Cortex of kidney (tissue), 1 donor: ENCODE measurements at places on chromosomes 3 and 15.

DNA sequence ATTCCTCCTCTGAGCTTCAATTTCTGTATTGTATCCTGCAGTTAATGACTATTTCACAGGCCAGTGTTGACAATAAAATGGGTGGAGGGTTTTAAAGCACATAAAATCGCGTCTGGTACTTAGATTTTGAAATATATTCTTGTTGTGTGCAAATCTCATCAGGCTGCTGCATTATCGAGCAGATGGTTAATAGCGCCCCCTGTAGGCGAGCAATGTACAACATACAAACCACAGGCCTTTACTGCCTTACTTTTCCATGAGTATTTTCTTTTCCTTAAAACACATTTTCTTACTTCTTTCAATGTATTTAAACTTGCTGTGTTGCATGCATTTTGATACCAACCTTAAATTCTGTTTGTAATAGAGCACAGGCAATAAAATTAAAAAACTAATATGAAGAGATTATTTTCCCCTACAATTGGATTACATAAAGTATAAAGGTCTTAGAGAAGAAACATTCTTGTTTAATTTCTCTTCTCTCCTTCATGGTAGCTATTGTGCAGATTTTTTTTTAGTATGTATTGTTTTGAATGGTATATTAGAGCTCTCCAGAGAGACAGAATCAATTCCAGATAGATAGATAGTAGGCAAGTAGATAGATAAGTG is 608.4 kb downstream of the CADM2 start:
- DNase-seq, result no peak

DNA sequence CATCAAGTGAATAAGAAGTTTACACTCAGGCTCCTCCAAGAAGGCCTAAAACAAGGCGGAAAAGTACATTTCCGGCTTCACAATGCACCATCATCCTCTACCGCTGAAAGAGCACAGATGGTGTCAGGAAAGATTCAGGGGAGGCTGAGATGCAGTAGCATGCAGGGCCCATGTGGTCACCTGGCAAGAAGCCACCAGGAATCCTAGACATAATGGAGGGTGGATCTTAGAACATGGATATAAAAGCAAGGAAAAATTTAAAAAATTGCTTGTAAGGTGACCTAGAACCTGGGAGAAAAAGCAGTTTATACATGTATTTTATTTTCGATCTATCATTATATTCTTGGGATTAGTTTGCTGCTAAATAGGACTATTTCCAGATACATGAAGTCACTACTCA is 21.9 kb upstream of the OTOL1 start:
- DNase-seq, result no peak

GRCh38 chr3:191135175-191135574 is 63.9 kb upstream of the OSTN start:
- DNase-seq, result no peak

- no peak for DNase-seq
Observed at GRCh38 chr3:116483135-116483534, 37.8 kb upstream of the LSAMP start.

- no peak for DNase-seq
Observed at GRCh38 chr3:15754047-15754446, 43.7 kb downstream of the ANKRD28 start.

DNA sequence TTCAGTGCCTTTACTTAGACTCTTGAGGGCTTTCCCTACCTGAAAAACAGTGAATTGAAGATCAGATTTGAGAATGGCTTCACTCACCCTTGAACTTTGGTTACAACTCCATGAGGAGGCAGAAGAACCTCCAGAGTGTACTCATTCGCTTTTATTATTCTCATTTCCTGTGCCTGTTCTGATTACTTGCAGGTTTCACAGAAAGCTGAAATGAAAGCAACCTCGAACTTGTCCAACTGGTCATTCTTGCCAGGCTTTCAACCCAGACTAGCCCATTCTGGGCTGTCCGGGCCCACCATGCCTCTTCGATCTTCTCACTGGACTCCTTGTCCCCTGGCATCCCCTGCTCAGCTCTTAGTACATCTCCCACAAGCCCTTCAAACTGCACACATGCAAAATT is 20.2 kb upstream of the THUMPD3 start:
- no peak for DNase-seq

DNA sequence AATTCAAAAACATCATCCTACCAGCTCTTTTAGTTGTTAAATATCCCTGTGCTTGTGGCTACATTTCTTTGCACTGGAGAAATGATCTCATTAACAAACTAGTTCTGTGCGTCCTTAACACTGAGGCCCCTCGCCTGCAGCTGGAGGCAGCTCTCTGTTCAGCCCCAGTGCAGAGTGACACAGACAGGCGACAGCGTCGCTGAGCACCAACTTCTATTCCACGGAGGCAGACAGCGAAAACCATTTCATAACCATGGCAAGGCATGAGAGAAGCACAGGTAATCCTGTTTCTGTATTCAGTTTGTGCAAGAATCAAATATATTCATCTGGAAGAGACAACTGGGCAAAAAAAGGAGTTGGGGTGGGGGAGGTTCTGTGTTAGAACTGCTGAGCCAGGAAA is 530.7 kb downstream of the ZIC1 start:
- DNase-seq, result no peak

DNA sequence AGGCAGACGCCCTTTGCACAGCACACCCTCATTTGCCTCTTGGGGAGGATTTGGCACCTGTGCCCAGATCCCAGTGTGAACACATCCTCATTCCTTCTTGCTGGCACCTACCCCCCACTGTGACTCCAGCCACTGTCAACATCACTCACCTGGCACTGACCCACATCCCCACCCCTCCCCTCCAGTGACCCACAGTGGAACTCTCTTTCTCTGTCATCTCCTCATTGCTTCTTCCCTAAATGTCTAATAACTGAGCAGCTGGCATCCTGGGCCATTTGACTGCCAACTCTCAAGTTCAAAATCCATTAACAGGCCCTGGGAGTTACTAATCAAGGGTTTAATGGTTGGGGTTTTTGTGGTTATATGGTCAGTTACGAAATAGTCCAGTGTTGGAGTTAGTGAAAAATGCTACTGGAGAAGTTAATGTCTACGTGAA is 14.4 kb downstream of the SNAPC5 start:
- no peak for DNase-seq

- DNase-seq, result no peak
Observed at GRCh38 chr3:3013317-3014052, 96.7 kb downstream of the IL5RA start.

DNA sequence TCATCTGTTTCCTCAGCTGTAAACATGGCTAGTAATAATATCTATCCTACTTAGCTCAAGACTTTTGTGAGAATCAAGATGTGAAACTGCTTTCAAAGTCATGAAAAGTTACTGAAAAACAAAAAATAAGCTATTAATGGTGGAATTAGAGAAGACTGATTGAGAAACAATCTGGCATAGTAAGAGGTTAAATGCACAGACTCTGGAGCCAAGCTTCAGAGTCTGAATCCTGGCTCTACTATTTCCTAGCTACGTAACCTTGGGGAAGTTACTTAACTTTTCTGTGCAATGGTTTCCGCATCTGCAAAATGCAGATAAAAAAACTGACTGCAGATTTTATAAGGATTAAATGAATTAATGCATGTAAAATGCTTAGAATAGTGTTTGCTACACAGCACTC is 28.8 kb downstream of the LRRFIP2 start:
- no peak for DNase-seq

DNA sequence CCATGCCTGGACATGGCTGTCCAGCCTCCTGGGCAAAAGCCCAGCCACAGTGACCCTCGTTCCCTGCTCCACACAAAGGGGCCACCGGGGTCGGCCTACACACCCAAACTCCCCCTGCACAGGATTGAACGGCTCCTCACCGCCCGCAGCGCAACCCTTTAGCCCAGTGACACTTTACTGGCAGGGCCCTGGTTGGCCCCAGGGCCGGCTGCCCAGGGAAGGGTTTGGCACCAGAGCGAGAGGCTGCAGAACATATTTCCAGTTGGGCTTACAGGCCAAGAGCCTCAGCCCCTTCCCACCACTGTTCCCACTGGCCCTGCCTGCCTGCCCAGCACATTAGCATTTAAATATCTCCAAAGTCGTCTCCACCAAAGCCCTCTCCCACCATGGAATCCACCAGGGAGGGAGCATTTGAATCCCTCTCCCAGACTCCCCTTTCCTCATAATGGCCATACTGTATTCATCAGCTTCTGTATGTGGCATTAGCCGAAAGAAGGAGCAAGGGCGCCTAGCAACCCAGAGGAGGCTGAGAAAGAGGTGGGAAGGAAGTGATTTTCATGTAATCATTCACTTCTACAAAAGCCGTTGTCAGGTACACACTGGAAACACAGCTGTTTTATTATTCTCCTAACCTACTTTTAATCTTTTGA is 85.4 kb downstream of the SLC6A11 start:
- DNase-seq, result no peak

- no peak for DNase-seq
Observed at GRCh38 chr3:39917065-39917773, 107.8 kb downstream of the MYRIP start.

DNA sequence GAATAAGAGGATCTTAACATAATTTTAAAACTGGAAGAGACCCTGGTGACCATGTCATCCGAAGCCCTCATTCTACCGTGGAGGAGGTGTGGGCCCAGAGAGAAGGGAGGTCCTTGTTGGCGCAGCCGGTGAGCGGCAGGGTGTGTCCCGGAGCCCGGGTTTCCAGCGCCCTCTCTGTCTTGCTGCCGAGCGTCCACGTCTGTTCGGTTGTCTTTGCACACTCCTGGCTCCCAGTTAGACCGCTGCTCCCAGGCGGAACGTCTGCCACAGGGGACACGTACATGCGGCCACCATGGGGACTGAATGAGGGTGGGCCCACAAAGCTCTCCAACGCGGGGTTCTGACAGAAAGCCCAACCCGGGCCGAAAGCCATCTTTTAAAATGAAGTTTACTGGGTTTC is 6.6 kb upstream of the MUC4 start:
- no peak for DNase-seq

GRCh38 chr3:183082355-183082915 is 16.9 kb downstream of the MCCC1 start:
- no peak for DNase-seq

GRCh38 chr3:32759342-32759741 is 58.5 kb upstream of the TRIM71 start:
- no peak for DNase-seq

DNA sequence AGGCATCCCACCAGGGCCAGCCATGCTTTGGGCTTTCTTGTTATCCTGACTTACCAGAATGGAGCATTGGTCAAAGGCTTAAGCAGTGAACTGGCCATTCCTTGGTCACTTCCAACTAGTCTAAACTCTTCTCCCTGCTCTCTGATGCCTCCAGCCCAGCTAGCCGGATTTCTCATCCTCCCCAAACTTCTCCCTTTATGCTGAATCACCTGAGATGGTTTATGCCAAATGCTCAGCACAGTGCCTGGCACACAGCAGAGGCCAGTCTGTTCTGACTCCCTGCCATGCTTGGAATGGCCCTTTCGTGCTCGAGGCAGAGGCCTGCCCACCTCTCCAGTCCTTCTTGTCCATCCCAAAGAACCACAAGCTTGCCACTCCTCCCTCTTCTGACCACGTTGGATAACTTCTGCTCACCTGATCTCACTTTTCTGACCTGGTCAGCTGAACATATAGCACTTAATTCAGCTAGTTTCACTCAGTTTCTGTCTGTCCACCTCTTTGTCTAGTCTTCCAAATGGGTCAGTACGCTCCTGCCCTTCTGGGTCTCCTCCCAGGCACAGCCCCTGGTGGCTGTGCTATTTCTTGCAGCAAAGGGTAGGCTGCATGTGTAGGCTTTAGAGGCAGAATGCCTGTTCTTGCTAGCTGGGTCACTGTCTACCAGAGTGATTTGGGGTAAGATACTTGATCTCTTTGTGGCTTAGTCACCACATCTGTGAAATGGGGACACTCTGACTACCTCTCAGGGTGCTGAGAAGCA is 2.2 kb upstream of the RBP1 start:
- no peak for DNase-seq

DNA sequence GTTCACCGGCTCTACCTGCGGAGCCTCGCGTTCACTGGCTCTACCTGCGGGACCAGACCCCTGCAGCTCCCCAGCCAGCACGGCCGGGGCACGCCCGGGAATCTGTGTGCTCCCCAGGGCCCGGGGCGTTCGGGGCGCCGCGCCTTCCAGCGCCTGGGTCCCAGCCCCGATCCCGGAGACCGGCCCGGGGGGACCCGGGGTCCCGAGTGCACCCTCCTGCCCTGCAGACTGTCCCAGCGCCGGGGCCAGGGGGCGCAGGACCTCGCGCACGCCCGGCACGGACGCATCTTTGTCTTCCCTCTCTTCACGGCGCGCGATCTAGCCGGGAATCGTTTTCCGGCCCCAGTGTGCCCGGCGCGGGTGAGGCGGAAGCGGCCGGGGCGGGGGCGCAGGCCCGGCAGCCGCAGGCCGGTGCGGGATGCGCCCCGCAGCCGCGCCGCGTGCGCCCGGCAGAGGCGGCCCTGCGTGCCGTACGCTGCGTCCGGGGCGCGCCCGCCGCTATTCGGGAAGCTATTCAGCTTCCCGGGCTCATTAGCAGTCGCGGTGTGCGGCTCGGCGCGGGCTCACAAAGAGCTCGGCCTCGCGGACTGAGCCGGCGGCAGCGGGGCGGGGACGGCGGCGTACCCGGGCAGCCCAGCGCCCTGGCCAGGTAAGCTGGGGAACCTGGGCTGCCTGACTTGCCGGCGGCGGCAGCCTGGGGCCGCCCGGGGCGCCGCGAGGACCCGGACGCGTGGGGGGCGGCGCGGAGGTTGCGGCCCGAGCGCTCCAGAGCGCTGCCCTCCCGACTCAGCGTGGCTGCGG is at the start of gene APBA2:
Gene APBA2, plus strand, starts transcription at position 345 of the 801 bp plus-strand sequence. CDS start 167,911 bp downstream, outside the sequence.
- DNase-seq, result no peak

DNA sequence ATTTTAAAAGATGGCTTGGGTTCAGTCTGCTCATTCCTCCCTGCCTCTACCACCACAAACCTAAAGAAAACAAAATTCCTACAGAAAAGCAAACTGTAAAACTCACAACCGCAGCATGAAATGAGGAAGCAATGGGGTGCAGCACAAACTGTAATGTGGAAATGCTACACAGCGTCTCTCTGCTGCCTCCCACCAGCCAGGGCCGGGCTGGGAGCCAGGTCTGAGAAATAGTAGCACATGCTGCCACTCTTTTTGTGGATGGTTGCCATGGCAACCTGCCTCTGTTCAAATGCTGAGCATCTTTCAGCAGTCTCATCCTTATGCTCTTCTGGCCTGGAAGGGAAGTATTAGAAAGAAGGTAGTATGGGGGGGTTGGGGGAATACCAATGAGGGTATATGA is 55.4 kb downstream of the EOMES start:
- no peak for DNase-seq

- DNase-seq, result peak; percentile 71
Observed at GRCh38 chr15:29674661-29675533, 147.4 kb downstream of the TJP1 start.

DNA sequence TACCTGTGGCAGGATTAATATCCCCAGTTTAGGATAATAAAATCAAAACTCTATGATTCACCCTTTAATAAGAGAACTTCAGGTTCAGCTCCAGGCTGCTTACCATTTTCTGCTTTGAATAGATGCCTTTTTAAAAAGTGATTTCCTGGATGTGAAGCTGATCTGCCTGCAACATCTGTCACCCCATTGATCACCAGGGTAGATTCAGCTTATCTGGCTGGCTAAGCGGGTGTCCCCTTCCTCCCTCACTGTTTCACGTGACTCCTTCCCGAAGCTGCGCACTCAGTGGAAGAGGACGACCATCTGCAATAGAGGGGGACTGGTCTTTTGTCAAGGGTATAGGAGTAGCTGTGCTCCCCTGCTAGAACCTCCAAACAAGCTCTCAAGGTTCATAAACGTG is 128.1 kb downstream of the IL1RAP start:
- no peak for DNase-seq
